HS-27A (cell line): ENCODE measurements at places on chromosomes 5 and 9.

DNA sequence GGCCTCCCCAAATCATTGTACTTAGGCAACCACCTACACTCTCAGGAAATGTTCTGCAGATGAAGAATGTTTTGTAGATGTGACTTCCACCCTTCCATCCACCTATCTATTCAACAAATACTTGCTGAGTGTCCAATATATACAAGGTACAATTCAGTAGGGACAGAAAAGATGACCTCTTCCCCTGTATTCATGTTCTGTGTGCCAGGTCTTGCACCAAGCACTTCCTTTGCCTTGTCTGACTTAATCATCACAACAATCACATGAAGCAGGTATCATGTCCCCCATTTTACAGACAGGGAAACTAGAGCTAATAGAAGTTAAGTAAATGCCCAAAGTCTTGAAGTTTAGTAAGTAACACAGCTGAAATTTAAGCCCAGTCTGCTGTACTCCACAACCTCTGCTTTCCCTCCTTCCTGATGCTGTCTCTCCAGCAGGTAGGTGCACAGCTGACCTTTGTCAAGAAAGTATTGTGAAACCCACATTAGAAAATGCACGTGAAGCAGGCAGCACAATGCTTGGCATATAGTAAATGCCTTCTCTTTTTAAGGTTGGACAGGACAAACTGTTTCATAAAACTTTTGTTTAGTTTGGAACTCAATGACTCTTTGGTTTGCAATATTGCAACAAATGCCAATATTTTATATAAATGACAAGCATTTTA is 296.5 kb downstream of the DEPDC1B start:
- DNase-seq, result no peak

GRCh38 chr5:56154732-56155484 is 78.2 kb downstream of the ANKRD55 start:
- DNase-seq, result no peak

GRCh38 chr9:93900971-93901861 is 53.9 kb downstream of the BARX1 start:
- no peak for DNase-seq

GRCh38 chr5:154844809-154845208 is 5.6 kb downstream of the FAXDC2 start:
- DNase-seq, result no peak

GRCh38 chr9:16329671-16330113 is 540.8 kb downstream of the BNC2 start:
- no peak for DNase-seq

- DNase-seq, result no peak
These were observed 43.5 kb downstream of the EBF1 start for GRCh38 chr5:159056201-159056600.

DNA sequence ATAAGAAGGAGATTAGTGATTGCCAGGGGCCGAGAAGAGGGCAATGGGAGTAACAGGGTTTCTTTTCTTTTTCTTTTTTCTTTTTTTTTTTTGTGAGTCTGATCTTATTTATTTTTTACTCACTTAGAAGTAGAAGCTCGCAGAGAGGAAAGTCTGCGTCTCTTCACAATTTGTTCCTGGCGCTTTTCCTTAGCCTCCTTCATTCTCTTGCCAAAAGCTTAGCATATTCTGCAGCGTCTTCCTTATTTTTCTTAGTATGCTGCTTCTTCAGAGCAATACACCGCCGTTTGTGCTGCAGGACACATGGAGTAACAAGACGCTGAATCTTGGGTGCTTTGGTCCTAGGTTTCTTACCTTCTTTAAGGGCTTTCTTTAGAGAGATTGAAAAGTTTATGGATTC is 30.3 kb upstream of the DENND4C start:
- no peak for DNase-seq

DNA sequence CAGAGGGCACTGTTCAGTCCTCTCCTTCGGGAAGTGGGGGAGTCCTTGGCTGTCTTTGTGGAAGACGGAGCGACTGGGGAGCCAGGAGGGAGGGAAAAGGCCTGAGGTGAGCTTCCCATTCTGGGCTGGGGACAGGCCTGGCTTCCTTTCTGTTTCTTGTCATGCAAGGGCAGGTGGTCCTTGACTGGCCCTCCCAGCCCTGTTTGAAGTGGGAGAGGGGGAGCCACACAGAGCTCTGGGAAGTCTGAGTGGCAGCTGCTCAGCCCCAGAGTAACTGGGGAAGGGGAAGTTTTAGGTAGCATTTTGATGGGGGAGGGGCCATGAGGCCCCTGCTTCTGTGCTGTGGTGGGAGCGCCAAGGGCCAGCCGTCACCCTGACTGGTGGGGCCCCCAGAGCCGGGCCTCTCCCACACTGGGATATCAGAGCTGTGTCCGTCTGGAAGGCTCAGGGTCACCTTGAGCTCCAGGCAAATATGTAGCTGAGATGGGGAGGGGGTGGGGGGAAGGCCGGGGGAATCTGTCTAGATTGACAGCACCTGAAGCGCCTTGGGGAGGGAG is 6.5 kb downstream of the UNC5A start:
- DNase-seq, result no peak

GRCh38 chr5:147072622-147073021 is 162.2 kb upstream of the STK32A start:
- DNase-seq, result no peak

- no peak for DNase-seq
These were observed 287.5 kb downstream of the KCTD16 start for GRCh38 chr5:144458216-144458615.

GRCh38 chr5:157965040-157965678 is 106.2 kb upstream of the CLINT1 start:
- no peak for DNase-seq

- no peak for DNase-seq
These were observed 69.9 kb downstream of the LMX1B start for GRCh38 chr9:126683698-126684044.

GRCh38 chr9:21997480-21997879 is 2.9 kb downstream of the CDKN2B-AS1 start:
- no peak for DNase-seq

GRCh38 chr9:124285903-124286291 is 28.1 kb downstream of the NEK6 start:
- DNase-seq, result no peak

DNA sequence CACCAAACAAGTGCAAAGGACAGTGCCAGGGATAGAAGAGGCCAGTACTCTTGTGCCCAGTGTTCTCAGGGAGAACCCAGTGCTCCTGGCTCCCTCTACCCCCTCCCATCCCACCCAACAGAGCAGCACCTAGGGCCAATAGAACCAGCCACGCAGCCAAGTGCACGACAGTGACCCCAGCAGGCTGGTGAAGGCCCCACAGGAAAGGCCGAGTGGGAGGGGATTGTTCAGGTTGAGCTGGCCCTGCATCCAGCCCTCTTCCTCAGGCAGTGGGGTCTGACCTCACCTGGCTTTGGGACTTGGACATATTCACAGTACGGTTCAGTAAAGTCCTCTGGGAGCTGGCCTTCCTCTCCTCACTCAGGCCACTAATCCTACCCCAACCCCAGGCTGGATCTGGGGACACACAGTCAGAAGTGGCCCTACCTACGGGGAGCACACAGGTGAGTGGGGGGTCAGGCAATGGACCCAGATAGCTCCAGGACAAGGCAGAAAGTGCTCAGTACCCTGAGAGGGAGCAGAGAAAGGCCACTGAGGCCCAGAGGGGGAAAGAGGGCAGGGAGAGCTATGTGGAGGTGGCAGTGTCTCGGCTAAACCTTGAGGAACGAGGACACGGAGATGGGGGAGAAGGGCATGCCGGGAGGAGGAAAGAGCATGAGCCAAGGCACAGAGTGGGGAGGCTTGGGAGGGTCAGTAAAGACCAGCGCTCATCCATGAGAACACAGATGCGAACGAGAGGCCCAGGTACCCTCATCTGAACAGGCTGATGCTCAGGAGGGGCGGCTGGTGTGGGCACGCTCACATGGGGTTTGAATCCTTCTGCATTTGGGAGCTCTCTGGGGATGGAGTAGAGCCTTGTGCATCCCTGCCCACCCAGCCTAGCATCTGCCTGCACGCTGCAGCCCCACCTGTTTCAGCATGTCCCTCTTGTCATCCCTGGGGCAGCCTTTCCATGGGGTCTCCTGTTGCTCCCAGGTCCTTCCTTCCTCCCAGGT is 25.6 kb downstream of the POLR1E start:
- no peak for DNase-seq

- DNase-seq, result no peak
These were observed 111.0 kb downstream of the NDUFS4 start for GRCh38 chr5:53671447-53671846.

DNA sequence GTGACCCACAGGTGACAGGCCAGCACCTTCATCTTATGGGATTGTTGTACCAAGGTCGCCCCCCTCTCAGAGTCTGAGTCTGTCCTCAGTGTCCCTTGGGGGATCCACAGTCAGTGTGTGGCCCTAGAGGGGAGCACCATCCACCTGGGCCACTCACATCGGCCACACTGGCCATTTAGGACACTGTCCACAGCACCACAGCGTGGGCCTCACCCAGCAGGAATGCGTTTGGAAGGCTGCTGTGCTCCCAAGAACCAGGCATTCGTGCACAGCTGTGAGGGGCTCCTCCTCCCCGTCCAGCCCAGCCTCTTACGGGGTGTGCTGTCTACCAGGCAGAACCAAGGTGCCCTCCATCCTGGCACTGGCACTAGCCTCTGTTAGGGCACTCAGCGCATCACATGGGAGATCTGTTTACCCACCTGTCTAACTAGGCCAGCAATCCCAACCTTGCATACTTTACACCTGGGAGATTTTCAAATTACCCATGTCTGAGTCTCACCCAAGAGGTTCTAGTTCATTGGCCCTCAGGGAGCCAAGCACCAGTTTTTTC is 24.5 kb upstream of the UBE2QL1 start:
- no peak for DNase-seq

DNA sequence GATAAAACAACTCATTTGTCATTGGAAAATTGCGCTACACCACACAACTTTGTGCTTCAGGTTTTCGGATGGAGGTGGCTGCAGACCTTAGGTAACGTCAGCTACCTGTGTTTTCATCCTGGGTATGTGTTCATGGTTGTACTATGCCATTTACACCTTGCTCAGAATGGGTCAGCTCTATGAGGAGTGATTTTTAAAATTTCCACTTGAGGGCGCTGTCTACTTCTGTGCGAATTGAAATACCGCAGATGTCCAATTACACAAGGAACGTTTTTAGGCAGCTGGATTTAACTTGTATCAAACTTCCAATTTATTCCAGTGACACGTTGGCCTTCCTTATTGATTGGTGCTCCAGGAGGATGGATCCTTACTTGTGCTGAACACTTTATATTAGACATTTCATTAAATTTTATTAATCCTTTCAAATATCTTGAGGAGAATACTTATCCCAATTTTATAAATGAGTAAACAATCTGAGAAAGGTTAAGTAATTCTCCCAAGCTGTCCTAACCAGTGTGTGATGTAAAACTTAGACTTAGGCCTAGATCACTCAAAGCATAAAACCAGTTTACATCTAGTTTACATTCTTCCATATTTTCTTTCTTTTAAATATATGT is 23.4 kb downstream of the DMRTA1 start:
- DNase-seq, result no peak

GRCh38 chr5:134133188-134133994 is 18.9 kb downstream of the TCF7 start:
- DNase-seq, result no peak

- DNase-seq, result no peak
These were observed 91.7 kb downstream of the NTRK2 start for GRCh38 chr9:84761137-84761808.

GRCh38 chr9:1454616-1455347 is 404.6 kb downstream of the DMRT2 start:
- no peak for DNase-seq
